Cardiac atrium fibroblast (primary cell): ENCODE measurements at places on chromosomes 2 and 18. TPM values are rescaled to one million over a fixed set of nuclear protein-coding genes. Genes with fewer than 3 reads are reported as not detected.

The ASXL3 gene
- total RNA-seq: not detected in 2 replicates

The GYPC gene
- 73.3 and 110 TPM in 2 replicates for total RNA-seq

The FBLN7 gene
- total RNA-seq: 1.1 and 10.8 TPM in 2 replicates

The IL1F10 gene
- total RNA-seq: not detected in 2 replicates

The UGT1A10 gene
- total RNA-seq: not detected in 2 replicates
